Esophagus squamous epithelium (tissue), 5 donors: ENCODE measurements at places on chromosomes 6 and 20. TPM values are rescaled to one million over a fixed set of nuclear protein-coding genes. Genes with fewer than 3 reads are reported as not detected.

The C6orf58 gene
- total RNA-seq: not detected

The SAMD5 gene
- total RNA-seq: 15.7 TPM

The ETV7 gene
- total RNA-seq: 1.3 TPM

The SLC17A2 gene
- total RNA-seq: not detected

The C6orf118 gene
- not detected for total RNA-seq

The MYCT1 gene
- total RNA-seq: 7.8 TPM

GRCh38 chr6:19309661-19310060, 527.5 kb upstream of the ID4 start:
- DNase-seq: no peak

DNA sequence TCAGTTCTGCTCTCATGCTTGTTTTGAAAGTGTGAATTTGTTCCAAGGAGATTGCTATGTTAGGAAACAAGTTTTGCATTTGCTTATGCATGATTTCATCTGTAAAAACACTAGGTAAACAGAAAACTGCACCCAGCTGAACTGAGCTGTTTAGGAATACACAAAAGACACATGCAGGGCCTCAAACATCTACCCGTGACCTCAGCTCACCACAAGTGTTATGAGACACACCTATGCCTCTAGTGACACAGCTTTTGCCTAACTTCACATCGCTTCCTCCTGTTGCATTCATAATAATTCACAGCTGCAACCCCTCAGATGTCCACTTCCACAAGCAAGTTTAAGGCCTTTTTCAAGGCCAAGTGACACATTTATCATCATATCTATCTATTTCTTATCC, 98.0 kb upstream of the SLC24A3 start:
- DNase-seq: no peak

- no peak for DNase-seq
These were observed 39.8 kb upstream of the CDYL start for GRCh38 chr6:4736371-4736873.

GRCh38 chr6:36848658-36849441, 9.6 kb upstream of the CPNE5 start:
- no peak for DNase-seq

- no peak for DNase-seq
These were observed 35.3 kb downstream of the APCDD1L start for GRCh38 chr20:58479726-58480440.

- DNase-seq: no peak
These were observed 79.0 kb upstream of the SPACA1 start for GRCh38 chr6:87968435-87969278.

DNA sequence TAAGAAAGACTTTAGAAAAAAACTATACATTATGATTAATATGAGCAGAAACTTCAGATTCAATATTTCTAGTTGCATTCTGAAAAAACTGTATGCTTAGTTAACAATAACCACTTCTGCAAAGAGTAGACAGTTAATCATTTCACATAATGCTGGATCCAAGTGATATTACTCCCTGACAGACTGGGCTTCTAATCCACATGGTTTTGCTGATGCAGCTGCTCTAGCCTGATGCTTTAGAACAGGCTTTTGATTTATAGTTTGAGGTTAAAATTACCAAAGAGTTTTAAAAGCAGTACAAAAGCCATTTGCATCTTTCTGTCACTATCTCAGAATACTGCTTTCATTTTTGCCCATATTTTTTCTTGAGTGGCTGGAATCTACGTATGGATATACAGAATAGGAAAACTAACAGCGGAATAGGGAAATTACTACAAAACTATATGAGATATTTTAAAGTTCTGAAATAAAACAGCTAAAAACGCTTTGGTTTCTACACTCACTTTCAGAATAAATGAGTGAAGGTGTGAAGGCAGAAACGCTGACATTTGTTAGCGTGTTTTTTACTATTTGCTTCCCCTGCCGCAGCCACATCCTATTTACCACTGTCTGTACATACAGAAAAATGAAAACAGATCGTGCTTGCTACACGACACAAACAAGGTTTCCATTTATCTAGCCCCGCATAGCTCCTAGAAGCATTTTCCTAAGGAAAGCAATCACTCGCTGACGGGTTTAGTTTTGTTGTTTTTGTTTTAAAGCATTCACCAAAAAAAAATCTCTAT, 61.7 kb downstream of the METTL24 start:
- DNase-seq: no peak

GRCh38 chr6:135497412-135498184, at the start of gene AHI1:
Gene AHI1, minus strand, starts transcription at chr6:135497740. Its CDS starts 5,503 bp downstream, at chr6:135492237.
- peak; percentile 62 for DNase-seq

- DNase-seq: no peak
These were observed 77.1 kb upstream of the CDYL start for GRCh38 chr6:4698901-4699659.

DNA sequence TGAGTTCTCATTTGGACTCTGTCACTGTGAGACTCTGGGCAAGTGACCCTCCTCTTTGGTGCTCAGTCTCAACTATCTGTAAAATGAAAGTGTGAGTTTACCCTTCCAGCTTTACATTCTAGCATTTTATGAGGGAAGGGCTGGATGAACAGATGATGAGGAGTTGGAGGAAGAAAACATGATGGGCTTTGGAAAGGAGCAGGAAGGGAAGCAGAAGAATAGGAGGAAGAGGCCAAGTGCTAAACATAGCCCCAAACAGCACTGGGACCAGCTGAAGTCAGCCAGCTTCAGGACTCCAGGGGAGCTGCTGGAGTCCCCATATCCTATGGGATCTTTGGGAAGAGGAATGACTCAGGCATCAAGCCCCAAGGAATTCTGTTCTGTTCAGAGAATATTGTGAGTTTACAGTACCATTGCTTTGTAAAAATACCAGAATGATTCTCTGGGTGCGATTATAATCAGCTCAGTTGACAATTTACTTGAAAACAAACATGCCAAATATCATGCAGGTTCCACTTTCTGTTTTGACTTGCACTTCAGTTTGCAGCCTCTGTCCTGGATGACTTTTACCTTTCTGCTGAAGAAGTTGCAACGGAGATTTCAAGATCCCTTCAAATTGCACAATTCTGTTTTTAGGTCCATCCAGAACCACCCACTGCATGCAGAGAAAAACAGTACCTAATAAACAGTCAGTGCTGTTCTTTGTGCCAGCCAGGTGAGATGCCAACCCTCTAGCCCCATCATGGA, 3.2 kb downstream of the CD40 start:
- DNase-seq: no peak

GRCh38 chr6:139337830-139338229, 36.6 kb downstream of the CITED2 start:
- no peak for DNase-seq
